ENCODE measurements at places on chromosomes 3 and 15.
A peak's percentile ranks its signal among the peaks of the same experiment; 100 is the strongest.

DNA sequence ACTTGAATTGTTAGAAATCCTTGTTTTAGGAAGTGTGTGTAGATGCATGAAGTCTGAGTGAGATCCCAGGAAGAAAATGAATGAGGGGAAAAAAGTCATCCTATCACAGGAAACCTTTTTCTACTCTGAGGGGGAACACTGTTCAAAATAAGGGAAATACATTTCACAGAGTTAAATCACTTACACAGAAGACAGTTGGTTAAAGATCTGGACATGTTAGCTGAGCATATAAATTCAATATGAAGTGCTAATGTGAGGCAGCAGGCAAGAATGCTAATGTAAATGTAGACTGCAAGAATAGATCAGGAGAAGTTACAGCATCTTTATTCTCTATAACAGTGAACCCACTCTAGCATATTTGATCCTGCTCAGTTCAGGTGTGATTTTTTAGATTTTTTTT lies 2.6 kb downstream of the TBCCD1 start:
- DNase-seq: no peak

- DNase-seq: peak; percentile 48
Observed at GRCh38 chr3:127544192-127544802, 46.2 kb downstream of the TPRA1 start.

- DNase-seq: no peak
Observed at GRCh38 chr15:30033211-30033610, 49.5 kb upstream of the GOLGA8J start.

- no peak for DNase-seq
Observed at GRCh38 chr3:81170298-81170697, 591.1 kb downstream of the GBE1 start.

GRCh38 chr3:151262871-151263525 lies 15.3 kb downstream of the P2RY14 start:
- no peak for DNase-seq

DNA sequence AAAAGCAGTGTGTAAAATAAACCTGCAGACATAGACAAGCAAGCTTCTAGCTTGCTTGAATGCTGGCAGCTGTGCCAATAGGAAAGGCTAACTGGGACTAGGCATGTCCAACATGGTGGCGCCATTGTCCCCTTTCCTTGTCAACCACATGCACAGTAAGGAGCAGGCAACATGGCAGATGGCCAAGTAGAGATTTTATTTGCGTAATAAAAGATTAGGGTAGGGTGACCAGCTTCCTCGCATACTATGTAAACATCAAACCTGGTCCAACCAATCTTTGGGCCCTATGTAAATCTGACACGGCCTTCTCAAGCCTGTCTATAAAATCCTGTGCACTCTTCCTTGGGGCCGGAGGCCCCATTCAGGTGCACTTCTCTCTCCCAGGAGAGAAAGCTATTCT lies 575.4 kb upstream of the GOLIM4 start:
- DNase-seq: no peak

- no peak for DNase-seq
Observed at GRCh38 chr3:38497031-38497430, 891 bp downstream of the EXOG start.
